CMK (cell line): ENCODE measurements at places on chromosomes 5 and 9.

DNA sequence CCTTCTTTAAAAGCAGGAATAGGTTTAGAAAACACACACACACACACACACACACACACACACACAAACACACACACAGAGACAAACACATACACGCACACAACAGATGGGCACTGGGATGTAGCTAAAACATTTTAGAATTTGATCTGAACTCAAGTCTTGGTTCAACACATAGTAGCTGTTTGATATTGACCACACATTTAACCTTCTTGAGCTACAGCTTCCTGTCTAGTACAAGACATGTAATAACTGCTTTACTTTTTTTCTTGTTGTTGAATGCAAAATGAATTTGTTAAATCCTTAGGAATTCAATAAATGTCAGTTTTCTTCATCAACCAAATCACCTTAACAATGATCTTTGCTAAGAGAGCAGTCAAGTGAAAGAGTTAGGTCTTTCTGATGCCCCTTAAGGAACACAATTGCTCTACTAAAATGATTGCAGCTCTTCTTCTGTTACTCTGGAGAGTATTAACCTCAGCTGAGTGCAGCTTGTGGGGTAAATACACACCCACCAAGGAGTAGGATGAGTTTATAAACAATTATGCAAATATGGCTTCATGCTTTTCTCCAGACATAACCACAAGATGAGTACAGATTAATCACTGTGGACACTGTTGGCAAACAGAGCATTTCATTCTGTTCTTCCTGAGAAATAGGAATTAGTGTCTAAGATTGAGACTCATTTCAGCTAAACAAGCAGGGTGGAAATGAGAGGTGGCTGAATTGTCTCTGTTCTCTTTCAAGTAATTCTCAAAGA, 302.9 kb upstream of the PAPPA start:
- DNase-seq, result no peak

DNA sequence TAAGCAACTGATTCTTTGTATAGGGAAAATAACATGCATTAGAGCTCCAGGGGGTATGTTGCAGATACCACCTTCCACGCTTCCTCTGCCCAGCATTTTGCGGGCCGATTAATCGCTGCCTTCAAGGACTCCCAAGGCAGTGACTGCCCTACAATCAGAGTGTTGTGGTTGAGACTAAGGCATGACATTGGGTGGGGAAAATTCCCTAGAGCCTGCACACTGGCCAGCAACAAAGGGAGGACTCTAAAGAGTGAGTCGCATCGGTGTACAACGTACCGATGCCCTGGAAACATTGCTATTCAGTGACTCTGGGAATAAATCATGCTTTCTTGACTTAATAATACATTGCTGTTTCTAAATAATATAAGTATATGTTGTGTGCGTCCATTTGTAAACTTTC, 119.7 kb downstream of the ZNF462 start:
- no peak for DNase-seq

DNA sequence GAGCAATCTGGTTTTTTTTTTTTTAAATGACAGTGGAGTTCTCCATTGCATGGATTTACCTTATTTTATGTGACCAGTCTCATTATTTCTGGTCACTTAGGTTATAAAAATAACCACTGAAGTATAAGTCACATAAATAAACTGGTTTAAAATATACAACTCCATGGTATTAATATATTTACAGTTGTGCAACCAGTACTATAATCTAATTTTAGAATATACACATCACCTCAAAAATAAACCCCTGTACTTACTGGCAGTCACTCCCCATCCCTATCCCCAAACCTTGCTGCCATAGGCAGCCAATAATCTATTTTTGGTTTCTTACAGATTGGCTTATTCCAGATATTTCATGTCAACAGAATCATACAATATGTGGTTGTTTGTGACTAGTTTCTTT, 57.8 kb downstream of the FYB1 start:
- DNase-seq, result no peak

GRCh38 chr9:90836411-90837080, 34.9 kb downstream of the SYK start:
- DNase-seq, result no peak

- DNase-seq, result no peak
Observed at GRCh38 chr5:118447350-118447749, 541.0 kb downstream of the DTWD2 start.

- DNase-seq, result no peak
Observed at GRCh38 chr5:160230686-160231527, 1.6 kb downstream of the FABP6 start.

GRCh38 chr9:96171728-96172127, 130.2 kb downstream of the HSD17B3 start:
- DNase-seq, result no peak

- no peak for DNase-seq
Observed at GRCh38 chr9:35482071-35482470, 7.8 kb upstream of the RUSC2 start.

DNA sequence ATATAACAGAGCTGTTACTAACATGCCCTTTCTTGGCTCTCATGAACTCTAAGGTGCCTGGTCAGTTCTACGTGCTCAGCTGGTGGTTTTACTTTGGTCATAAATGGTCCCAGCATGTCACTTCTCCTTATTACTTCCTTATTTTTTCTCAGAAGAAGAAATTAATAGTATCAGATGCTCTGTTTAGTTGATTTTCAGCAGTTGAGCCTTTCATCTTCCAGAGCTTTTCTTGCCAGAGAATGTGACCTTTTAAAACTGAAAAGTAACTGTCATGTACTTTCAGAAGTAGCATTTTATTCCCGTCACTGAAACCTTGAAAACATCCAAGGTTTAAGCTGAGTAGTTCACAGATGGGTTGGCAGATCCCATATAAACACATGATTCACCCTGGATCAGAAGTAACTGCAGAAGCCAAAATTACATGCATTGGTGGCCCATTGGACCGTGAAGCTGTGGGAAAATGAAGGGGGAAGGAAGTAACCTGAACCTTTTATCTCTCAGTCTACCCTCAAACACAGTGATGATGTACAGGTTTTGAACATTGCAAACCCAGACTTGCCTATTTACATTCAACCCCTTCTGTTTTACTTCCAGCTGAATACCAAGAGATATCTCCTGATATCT, 50.5 kb downstream of the HACD4 start:
- DNase-seq, result no peak

DNA sequence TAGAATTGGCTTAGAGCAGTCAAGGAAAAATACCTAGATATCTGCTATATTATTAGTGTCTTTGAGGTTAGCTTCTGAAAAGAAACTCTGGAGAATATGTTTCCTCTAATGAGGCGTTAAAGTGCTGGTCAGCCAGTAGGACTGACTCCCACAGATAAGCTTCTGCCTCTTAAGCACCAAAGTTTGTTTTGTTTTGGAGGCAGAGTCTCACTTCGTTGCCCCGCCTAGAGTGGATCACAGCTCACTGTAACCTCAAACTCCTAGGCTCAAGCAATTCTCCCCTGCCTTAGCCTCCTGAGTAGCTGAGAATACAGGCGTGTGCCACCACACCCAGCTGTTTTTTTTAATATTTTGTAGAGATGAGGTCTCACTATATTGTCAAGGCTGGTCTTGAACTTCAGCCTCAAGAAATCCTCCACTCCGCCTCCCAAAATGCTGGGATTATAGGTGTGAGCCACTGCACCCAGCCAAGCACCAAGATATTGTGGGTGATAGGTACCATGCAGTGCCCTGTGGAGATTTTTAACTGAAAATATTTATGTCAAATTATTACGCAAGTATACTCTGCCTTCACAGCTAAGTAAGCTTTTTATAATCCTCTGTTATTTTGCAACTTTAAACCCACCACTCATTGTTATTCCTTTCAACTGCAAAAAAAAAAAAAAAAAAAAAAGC, 24.7 kb upstream of the TMEM171 start:
- no peak for DNase-seq

DNA sequence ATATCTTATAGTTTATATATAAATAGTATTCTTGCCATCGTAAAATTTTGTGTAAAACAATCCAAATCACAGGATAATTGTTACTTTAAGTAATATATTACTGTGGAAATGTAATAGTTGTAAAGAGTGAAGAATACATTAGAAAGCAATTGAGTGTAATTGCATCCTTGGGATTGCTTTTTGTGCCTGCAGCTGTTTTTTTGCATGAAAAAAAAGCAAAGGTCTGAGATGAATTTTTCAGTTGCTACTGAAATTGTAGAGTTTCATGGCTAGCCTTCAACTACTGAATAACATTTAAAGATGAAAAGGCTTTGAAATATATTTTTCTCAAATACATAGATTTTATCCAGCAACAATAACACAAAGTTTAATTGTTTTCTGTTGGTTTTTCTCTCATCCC, 232.0 kb upstream of the FAM174A start:
- DNase-seq, result no peak

DNA sequence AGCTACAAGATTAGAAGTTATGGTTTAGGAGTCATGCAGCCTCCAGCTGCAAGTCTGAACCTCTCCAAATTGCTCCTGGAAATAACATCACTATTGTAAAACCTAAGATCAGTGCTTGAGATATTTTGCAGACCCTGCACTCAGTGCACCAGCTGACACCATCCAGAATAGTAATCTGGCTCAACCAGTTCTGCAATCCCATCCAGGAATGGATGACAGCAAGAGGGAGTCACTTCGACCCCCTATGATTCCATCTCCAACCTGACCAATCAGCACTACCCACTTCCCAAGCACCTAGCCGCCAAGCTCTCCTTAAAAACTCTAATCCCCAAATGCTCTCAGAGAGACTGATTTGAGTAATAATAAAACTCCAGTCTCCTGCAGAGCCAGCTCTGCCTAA, 37.9 kb upstream of the NR4A3 start:
- no peak for DNase-seq

DNA sequence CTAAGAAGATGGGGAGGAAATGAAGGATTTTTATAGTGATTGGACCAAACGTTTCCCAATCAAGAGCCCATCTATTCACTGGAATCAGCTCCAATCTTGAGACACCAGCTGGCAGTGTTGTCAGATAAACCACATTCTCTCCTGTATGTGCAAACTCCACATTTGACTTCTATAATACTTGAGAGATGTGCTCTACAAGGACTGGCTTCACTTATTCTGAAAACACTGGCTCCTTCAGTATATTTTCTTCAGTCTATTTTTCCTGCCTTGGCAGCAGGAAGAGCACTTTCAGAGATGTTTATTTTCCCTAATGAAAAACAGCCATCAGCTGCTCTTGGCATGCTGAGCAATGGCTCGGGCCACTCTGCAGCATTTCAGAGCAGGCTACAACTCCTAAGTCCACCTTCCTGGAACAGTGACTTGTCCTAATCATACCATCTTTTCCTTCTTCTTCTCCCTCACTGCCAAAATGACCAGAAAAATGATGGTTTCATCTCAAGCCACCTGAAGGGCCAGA, 96.9 kb upstream of the FSTL4 start:
- no peak for DNase-seq

- no peak for DNase-seq
Observed at GRCh38 chr9:69396759-69397158, 71.7 kb downstream of the ENTREP1 start.

DNA sequence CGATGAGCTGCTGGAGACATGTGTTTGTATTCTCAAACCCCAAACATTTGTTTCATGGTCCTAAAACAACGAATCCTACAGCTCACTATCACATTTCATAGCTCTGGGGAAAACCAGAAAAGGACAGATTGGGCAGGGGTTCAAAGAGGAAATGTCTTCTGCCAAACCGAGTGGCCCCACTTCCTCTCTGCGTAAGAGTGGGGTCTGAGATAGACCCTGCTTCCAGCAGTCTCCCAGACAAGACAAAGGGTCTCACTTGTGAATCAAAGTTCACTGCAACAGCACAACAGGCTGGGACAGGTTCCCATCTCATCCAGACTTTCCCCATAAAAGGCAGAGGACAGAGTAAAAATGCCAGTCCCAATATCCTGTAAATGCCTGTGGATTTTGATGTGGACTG, 276.2 kb upstream of the SLC24A2 start:
- no peak for DNase-seq

GRCh38 chr5:92887254-92887653, 693.8 kb downstream of the NR2F1-AS1 start:
- DNase-seq, result no peak

DNA sequence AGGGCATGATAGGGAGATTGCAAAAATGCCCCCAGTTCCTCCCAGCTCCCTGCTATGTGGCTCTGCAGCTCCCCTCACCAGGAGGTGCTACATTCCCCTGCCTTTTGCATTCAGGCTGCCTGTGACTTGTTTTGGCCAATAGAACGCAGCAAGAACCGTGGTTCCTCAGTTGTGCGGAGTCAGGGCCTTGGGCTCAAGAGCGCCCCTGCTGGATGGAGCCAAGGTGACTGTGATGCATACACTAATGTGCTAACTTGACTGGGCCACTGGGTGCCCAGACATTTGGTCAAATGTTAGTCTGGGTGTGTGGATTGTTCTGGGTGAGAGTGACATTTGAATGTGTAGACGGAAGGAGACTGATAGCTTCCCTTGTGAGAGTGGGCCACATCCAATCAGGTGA, 123.3 kb upstream of the MVB12B start:
- no peak for DNase-seq

GRCh38 chr9:136044207-136044970, 50.7 kb downstream of the NACC2 start:
- no peak for DNase-seq

DNA sequence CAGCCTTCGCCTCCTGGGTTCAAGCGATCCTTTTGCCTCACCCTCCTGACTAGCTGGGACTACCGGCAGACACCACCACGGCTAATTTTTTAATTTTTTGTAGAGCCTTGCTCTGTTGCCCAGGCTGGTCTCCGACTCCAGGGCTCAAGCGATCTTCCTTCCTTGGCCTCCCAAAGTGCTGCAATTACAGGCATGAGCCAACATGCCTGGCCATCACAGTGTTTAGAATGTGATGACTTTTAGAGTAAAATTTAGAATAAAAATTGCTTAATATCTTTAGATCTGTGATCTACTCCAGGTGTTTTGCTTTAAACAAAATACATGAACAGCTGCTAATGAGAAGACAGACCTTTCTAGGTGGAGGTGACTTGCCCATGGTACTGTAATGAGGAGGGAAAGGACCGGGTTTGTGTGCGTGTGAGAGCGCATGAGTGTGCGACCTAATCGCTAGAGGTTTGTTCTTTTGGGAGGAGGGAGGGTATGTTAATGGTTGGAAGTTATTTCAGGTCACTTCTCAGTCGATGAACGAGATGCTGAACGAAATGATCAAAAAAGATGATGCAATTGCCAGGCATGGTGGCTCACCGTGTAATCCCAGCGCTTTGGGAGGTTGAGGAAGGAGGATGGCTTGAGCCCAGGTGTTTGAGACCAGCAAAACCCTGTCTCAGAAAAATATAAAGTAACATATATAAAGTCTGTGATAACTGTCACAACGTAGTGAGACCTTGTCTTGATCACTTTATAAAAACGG, 2.0 kb downstream of the CNOT6 start:
- DNase-seq, result no peak

- DNase-seq, result no peak
Observed at GRCh38 chr5:169728-170094, 21.6 kb upstream of the LRRC14B start.

- no peak for DNase-seq
Observed at GRCh38 chr9:108911820-108912219, 22.1 kb downstream of the ELP1 start.
